ENCODE measurements at places on chromosomes 16 and 17.

GRCh38 chr17:57650548-57650947, 94.6 kb downstream of the CCDC182 start:
- no peak for DNase-seq

DNA sequence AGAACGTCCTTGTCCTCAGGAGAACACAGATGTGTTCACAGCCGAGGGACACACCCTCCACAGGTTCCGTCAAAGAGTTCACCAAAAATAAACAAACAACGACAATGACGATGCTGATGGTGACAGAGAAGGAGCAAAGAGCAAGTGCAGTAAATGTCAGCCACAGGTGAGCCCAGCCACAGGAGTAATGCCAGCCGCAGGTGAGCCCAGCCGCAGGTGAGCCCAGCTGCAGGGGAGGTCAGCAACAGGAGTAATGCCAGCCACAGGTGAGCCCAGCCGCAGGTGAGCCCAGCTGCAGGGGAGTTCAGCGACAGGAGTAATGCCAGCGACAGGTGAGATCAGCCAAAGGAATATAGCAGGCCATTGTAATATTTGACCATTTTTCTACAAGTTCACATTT, 315.2 kb downstream of the FOXL1 start:
- no peak for DNase-seq

DNA sequence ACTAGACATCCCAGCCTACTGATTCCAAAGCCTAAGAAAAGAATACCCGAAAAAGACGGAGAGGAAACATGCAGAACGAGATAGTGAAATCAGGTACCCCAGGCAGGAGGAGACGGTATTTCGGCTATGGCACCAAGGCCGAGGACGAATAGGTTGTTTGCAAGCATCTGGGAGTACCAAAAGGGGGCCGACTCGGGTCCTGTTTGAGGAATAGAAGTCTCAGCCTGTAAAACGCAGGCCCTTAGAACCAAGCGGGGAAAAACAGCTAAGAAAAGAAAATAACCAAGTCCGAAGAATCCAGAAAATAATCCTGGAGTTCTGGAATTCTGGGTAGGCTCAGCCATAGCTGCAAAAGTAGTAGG, 537 bp downstream of the SLC35B1 start:
- DNase-seq, result peak; percentile 25

DNA sequence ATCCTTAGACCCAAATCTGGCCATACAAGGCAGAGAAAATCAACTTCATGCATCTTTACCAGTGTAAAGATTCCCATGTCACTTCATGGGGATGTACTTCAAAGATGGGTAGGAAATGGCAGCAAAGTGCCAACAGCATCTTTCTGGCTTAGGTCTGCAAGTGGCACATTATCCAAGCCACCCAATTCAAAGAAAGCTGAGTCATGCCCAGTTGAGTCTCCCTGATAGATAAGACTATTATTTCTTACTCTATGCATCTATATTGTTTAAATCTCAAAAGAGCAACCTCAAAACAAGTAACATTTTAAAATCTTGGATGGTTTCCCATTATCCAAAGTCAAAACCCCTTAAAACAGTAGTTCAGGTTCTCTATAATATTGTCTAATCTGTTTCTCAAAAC, 61.2 kb upstream of the HSBP1 start:
- no peak for DNase-seq

DNA sequence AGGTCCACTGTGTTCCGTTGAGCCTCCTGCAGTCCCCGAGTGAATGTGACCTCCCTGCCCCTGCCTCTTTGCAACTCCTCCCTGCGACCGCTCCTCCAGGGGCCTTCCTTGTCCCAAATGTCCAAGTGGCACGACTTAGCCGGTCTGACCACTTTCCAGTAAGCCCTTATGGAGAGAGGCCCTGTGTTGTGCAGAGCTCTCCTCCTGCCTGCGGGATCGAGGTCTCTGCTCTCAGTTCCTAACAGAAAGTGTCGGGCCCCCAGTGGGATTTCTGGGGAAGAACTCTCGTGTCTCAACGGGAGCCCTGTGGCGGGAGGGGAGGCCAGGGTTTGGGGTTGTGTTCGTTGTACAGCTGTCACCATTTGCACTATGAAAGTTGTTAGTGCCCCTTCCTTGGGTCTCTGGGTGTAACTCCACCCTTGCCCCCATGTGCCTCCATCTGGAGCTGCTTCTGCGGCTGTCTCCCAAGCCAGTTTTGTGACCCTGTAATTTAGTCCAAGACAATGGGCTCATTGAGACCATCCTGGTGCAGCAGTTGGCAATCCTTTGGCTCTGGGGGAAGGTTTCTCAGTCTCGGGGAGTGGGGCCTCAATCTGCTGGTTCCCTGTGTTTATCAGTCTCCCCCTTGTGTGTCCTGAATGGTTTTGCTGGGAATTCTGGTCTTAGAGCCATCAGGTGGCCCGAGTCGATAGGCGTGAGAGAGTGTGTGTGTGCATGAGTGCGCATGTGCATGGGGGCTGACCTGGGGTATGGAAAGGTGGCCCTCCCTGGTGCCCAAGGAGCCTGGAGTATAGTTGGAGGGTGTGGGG, 234.5 kb downstream of the SEC14L1 start:
- no peak for DNase-seq

GRCh38 chr17:80859002-80859941, 132.4 kb upstream of the CHMP6 start:
- DNase-seq, result no peak

GRCh38 chr16:84751947-84752346, 52.1 kb downstream of the USP10 start:
- DNase-seq, result peak; percentile 17

- DNase-seq, result no peak
These were observed 15.4 kb upstream of the NUDT16L1 start for GRCh38 chr16:4677994-4678393.

DNA sequence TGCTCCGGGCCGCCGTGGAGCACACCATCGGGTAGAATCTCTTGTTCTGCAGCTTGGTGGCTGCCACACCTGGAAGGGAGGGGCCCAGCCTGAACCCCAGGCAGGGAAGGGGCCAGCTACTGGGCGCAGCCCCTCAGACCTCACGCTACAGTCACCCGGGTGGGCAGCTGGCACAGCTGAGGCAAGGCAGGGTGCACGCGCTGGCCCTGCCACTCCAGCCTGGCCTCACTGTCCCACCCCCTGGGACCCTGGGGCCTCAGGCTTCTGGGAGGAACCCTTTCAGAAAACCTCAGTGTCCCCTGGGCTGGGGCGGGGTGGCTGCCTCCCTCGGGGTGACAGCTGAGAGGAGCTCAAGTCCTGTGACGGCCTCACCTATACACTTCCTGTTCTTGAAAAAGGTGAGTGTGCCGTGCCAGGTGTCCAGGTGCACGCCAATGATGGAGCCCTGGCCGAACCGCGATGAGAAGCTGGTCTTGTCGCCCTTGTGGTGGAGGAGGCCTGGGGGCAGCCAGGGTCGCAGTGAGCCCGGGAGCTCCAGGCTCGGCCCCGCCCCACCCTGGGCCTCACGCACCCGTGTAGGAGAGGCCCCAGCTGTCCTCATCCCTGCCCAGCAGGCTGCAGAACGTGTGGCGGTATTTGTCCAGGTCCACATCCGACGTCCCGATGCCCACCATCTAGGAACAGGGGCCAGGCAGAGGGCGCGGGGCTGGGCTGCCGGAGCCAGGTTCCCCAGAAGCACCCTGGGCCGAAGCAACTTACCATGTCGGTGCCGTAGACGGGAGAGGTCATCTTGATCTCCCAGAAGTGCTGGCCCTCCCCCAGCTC, 4.7 kb upstream of the MRPS34 start:
- no peak for DNase-seq

GRCh38 chr17:14427900-14428647, 127.2 kb downstream of the HS3ST3B1 start:
- DNase-seq, result peak; percentile 52

DNA sequence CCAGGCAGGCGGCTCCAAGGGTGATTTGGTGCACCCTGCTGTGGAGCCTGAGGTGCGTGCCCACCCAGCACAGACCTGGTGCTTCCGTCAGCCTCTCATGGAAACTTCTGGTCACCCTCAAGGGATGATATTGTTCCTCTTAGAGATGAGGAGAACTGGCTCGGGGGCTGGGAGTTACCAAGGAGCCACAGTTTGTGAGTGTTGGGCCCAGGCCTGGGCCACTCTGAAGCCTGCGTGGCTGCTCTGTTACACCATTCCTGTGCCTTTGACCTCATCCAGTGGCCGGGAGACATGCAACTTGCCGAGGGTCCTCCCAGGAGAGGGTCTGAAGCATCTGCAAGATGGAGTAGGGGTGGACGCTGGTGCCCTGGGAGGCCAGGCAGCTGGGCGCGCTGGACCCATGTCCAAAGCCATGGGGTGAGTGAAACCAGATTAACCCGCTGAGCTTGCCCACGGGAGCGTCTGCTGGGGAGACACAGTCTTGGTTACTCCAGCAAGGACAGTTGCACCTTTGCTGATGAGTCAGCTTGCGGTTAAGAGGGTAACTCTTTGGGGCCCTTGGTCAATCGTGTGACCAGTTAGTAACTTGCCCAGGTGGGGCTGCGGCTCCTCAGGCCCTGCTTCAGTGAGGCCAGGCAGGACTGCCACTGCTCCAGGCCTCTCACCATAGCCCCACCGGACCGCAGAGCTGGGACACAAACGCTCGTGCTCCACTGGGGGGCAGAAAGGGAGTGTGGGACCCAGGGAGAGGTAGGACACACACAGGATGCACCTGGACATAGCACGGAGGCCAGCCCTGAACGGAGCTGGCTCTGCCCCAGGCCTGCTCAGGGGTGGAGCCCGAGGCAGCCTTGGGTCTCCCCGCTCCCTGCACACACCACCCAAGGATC, 7.5 kb downstream of the C16orf90 start:
- no peak for DNase-seq

DNA sequence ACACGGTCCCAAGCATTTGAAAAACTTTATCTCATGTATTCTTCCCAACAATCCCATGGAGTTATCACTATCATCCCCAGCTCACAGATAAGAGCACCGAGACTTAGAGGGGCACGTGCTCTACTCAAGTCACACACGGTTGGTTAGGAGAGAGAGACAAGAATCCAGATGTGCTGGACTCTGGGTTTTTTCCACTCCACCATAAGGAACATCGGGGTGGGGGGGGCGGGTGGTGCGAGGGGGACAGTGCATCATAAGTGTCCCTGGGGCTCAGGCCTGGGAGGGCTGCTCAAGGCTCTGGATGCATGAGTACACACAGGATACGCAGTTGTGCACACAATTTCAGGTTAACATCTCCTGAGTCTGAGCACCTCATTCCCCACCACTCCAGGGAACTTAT, 7.4 kb downstream of the CDC42EP4 start:
- no peak for DNase-seq

DNA sequence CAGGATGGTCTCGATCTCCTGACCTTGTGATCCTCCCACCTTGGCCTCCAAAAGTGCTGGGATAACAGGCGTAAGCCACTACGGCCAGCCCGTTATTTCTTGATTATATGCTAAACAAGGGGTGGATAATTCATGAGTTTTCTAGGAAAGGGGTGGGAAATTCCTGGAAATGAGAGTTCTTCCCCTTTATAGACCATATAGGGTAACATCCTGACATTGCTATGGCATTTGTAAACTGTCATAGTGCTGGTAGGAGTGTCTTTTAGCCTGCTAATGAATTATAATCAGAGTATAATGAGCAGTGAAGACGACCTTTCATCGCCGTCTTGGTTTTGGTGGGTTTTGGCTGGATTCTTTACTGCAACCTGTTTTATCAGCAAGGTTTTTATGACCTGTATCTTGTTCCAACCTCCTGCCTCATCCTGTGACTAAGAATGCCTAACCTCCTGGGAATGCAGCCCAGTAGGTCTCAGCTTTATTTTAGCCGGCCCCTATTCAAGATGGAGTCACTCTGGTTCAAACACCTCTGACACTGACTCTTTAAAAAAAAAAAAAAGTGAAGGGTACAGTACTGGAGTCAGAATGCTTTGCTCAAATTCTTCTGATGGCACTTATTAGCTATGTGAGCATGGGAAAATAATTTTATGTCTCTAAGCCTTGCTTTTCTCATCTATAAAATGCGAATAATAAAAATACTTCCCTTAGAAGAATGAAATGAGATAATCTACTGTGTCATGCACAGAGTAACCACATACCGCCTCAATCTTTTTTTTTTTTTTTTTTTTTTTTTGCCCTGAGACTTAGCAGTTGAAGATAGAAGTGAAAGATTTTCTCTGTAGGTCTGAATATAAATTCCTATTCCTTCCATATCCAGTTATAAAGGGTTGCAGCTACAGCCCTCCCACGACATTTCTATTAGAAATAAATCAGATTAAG, 5.1 kb upstream of the CALCOCO2 start:
- no peak for DNase-seq

DNA sequence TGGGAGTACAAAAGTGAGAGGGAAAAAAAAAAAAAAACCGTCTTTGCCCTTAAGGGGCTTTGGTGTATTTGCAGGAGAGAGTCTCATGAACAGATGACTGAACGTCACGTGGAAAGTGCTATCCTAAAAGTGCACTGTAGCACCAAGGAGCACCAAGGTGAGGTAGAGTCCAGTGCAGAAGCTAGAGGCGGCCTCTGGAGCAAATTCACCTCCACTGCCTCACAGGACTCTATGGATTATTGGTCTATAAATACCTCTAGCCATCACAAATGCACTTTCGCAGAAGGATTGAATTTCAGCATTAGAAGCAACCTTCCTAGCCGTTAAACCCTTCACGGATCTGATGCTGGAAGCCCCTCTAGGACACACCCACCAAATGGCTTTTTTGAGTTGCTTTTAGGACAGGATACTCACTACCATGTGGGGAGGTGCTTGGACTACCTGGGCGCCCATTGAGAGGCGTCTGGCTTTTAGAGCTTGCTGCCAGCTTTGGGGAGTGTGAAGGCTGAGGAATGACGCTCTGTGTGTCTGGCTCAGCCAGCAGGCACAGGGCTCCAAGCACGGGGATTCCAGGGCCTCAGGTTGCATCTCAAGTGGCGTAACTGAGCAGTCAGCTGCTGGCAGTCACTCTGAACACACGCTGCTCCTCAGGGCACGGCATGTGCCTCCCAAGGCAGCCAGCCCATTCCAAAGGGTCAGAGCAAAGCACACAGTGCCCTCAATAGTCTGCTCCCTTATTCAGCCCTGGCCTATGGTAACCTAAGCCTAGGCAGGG, 52.7 kb downstream of the CDRT4 start:
- no peak for DNase-seq

DNA sequence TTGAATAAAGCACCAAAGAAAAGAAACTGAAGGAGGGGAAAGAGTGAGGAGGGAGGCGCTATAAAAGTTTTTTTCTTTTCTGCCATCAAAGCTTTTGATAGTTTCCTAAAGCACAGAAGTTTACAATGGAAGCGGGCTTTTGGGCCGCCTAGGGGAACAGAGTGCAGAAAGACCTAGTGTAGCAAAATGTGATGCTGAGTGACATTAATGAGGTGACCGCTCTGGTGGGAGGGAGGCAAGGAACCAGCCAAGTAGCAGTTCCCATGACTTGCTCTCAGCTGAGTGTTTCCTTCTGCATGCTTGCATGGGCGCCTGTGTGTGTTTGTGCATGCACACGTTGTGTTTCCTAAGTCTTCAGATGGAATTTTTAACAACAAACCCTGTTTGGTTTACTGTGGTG, 15.5 kb downstream of the MSI2 start:
- no peak for DNase-seq

Measured in stimulated activated naive CD8-positive, alpha-beta T cell treated with anti-CD3 and anti-CD28 coated beads, Interleukin-15, Interleukin-2, amounts not matched to agents 100 U/mL and 50 U/mL, for 24 hours (primary cell).